ENCODE measurements at places on chromosomes 3 and 15.

- no peak for DNase-seq
Measured at GRCh38 chr3:157113832-157114505, 46.0 kb downstream of the CCNL1 start.

DNA sequence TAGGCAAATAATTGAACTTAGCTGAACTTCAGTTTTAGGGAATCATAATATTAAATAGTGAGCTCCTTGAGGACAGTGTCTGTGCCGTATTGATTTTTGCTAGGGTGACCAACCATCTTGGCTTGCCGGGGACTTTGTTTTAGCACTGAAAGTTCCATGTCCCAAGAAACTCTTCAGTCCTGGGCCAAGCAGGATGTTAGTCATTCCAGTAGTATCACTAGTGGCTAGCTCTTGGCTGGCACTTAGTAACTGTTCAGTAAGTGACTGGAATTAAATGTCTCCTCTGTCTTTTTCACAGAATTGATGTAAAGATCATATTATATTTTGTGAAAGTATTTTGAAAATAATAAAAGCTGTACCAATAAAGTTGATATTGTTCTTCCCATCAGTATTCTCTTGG, 42.3 kb downstream of the RSRC1 start:
- DNase-seq: no peak

GRCh38 chr3:73214846-73215245, 153.4 kb downstream of the EBLN2 start:
- no peak for DNase-seq

GRCh38 chr15:35693286-35693685, 147.3 kb upstream of the DPH6 start:
- no peak for DNase-seq

DNA sequence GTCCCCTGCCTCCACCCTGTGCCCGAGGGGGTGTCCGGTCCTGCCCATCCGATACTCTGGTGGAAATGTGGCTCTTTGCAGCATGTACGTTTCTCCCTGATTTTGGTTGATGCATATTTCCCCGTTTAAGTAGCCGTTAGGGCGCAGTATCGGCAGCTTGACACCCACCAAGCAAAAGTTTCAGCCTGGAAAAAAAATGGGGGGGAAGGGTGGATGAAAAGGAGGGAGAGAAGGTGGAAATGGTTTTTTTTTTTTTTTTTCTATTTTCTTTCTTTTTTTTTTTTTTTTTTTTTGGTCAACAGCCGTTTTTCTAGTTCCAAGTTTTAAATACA, 1.3 kb downstream of the RAP2B start:
- peak; percentile 38 for DNase-seq

DNA sequence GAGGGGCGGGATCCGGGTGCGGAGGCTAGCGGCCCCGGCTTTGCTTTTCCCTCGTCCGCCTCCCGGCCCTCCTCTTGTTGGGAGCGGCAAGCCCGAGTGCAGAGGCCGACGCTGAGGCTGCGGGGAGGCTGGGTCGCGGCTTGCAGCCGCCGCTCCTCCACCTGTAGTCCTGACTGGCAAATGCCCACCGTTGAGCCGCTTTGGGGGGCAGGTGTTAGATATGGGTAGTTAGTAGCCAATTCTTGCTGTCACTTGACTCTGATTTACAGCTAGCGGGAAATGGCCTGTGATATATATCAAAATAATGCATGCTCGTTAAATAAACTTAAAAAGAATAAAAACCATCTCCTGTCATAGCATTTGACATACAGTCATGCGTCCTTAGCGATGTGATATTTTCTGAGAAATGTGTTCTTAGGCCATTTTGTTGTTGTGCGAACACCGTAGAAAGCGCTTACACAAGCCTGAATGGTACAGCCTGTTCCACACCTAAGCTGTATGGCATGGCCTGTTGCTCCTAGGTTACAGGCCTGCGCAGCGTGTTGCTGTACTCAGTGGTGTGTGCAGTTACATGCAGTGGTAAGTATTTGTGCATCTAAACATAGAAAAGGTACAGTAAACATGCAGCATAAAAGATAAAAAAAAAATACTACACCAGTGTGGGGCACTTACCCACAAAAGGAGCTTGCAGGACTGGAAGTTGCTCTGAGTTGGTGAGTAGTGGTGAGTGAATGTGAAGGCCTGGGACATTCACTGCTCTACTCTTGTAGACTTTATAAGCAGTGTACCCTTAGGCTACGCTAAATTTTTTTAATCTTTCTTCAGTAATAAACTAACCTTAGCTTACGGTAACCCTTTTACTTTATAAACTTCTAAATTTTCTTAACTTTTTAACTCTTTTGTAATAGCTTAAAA, 873 bp downstream of the CAPN7 start:
- DNase-seq: peak; percentile 49

DNA sequence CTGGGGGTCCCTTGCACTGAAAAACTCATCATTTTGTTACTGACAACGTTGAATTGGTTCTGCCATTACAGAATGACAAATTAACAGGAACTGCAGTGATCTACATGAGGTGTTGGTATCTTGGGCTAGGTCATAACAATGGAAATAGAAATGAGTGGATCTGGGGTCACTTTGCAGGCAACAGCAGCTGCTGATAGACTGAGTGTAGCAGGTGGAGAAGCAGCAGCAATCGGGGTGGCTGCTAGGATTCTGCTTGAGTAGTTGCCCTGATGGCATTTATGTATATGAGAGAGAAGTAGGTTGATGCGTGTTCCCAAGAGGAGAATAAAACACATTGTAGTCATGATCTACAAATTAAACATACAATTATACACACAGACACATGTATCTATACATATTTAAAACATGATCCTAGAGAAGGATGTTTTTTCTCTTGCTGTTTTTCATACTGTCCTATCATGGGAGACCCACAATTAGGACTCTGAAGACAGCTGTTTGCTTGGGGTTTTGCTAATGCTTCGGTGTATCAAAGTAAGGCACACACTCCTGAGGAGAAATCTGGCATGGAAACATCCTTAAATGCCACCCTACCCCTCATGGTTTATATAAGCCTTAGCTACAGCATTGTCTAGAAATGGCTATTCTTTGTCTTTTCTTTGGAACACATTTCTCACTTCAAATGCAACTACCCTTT, 15.8 kb upstream of the THBS1 start:
- no peak for DNase-seq

GRCh38 chr3:189490749-189491148, 140.4 kb upstream of the TP63 start:
- no peak for DNase-seq

GRCh38 chr3:153144779-153145178, 17.2 kb upstream of the RAP2B start:
- DNase-seq: no peak

DNA sequence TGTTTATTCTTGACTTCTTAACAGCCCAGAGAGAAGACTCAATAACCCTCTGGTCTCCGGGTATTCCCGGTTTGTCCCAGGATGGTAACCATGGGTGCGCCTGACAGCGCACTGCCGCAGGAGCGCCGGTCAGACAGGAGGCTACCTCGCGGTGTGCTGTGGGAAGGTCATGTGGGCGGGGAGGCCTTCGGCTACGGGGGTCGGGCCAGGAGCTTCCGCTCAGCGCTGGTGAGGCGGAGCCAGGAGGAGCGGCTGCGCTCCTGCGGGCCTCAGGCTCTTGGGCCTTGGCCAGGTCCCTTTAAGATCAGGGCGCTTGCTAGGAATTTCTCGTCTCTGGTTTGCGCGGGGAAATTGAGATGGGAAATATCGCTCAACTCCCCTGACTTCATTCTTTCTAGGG, 182.3 kb upstream of the NDN start:
- no peak for DNase-seq

DNA sequence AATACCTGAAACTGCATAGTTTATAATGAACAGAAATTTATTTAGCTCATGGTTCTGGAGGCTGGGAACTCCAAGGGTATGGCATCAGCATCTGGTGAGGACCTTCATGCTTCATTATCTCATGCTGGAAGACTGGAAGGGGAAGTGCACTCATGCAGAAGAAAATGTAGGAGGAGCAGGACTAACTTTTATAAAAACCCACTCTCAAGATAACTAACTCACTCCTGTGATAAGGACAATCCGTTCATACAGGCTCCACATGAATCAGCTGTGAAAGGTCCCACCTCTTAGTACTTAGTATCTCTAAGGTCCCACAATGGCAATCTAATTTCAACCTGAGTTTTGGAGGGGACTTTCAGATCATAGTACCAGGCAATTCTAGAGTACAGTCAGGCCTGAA, 33.6 kb upstream of the APH1B start:
- DNase-seq: no peak

- DNase-seq: no peak
Measured at GRCh38 chr3:14139771-14140170, 14.9 kb downstream of the TMEM43 start.

- peak; percentile 84 for DNase-seq
Measured at GRCh38 chr3:111610189-111610588, 15.0 kb upstream of the ZBED2 start.

DNA sequence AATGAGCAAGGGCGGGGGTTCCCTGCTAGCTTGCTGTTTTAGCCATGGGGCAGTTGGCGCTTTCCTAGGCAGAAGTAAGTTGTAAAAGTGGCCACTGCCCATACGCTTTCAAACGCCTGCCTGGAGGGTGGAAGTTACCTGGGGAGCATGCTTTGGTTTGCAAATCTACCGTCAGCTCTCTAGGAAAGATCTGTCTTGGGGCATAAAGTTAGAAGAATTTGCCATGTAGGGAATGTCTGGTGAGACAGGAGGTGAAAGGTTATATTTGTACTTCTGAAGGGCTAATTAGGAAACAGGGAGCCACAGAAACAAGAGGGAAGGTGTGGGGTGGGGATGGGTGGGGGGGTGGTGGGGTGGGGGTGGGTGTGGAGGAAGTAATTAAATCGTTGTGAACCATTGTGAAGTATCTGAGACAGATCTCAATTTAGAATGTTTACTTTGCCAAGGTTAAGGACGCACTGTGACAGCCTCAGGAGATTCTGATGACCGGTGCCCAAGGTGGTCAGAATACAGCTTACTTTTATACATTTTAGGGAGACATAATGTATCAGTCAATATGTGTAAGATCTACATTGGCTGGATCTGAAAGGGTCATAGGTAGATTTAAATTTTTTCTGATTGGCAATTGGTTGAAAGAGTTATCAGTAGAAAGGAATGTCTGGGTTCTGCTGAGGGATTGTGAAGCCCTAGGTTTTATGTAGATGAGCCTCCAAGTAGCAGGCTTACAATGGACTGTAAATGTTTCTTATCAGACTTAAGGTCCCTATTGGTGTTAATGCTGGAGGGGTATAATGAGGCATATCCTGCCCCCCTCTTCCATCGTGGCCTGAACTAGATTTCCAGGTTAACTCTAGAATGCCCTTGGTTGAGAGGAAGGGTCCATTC, 62.0 kb upstream of the GCNT3 start:
- DNase-seq: no peak

- DNase-seq: no peak
Measured at GRCh38 chr3:46900007-46900292, 22.4 kb downstream of the PTH1R start.

DNA sequence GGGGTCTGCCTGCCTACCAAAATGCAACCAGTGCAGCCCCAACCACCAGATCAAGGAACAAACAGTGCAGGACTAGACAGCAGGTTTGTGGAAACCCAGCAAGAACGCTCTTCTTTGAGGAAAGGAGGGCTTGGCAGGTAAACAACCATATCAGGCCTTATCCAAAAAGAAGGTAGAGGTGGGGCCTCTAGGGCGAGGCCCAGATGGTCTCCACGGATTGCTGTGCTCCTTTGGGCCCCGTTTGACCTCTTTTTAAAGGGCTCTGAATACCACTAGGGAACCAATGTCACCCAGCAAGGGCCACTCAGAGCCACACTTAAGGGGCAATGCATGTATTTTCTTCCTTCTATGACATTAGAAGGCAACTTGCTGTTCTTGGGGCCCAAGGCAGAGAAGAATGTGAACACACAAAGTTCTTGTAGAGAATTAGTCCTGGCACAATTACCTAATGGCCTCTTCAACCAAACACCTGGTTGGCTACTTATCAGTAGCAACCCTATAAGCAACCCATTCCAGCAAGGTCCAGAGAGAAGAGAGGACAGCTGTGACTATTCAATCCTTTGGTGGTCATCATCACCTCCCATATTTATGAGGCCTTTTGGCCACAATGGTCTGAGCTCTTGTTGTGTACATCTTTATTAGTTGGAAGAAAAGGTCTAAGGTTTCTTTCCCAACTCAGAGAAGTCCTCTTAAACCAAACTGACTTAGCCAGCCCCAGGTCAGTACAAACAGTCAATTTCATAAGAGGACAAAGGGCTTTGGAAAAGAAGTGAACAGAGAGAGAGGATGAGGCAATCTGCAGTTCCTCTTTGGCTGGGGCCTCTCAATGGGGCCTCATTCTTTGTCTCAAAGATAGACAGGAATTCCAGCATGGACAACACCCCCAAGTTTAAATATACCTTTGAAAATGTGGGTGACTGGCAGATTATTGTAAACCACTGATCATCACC, 36.0 kb downstream of the FOXP1 start:
- no peak for DNase-seq

- DNase-seq: peak; percentile 41
Measured at GRCh38 chr15:39919748-39920509, at the start of gene GPR176. Gene GPR176, minus strand, starts transcription at chr15:39920266. Its CDS starts 240 bp downstream, at chr15:39920026.

- DNase-seq: peak; percentile 75
Measured at GRCh38 chr3:42638339-42638842, 15.1 kb upstream of the ZBTB47 start.

DNA sequence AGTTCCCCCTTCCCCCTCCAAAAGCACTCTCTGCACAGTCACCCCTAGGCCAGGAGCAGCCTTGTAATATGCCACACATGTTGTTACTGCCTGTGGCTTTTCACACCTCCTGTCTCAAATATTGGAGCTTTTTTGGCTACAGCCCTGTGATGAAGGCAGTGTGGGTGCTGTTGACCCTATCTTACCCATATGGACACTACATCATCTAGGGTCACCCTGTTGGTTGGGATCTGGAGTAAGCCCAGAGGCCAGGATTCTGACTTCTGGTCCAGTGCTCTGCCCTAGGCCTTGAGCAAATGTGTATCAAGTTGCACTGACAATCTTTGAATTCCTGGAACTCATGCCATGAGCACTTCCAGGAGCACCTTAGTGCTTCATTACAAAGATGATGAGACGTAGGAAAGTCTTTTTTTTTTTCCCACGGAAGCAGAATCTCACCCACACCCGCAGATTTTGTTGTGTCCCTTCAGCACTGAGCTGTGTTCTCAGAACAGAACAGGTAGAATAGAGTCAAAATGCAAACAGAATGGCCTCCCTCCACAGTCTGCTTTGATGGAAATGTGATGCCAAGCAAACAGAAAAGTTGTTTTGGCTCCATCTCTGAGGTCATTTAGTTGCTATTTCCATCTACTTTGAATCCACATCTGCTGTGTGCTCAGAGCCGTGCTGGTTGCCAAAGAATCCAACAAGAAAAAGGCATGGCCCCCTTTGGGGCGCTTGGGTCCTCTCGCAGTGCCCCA, 49.6 kb downstream of the SMAD3 start:
- DNase-seq: no peak

DNA sequence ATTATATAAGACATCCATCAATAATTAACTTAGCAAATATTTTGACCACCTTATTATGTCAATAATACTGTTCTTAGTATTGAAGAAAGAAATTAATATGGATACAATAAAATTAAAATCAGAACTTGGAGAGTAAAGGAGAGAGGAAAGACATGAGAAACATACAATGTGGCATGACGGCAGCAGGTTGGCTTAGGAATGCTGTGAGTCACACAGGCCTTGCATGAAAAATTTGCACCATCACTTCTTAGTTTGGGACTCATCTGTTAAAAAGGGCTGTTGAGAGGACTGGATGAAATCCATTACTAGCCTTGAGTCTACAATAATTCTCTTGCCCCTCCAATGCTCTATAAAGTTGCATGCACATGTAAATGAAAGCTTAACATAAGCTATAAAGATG, 880.8 kb downstream of the ROBO1 start:
- DNase-seq: no peak
